Activated T-helper 9 cell treated with anti-CD3 and anti-CD28 coated beads, Interleukin-2, amount 50 U/mL, for 16 hours (primary cell): ENCODE measurements at places on chromosomes 16 and 17.

- DNase-seq, result no peak
Observed at GRCh38 chr17:58680038-58680369, 11.8 kb downstream of the TEX14 start.

DNA sequence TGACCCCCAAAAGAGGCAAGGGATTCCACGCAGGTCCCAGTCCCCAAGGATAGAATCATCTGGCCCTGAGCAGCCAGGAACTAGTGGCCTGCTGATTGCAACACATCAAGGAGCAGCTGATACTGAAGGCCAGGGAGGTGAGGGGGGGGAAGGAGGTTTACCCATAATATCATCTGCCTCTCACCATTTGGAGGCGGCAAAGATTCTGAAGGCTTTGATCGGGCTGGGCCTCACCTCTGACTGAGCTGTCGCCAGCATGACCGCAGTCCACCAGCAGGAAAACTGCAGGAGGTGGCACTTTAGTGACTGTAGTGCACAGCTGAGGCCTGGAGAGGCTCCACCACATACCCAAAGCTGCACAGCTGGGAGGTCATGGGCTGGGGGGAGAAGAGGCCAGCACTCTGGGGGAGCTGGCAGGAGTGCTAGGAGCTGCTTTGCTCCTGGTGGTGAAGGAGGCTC, 20.5 kb upstream of the ITGA3 start:
- DNase-seq, result no peak

DNA sequence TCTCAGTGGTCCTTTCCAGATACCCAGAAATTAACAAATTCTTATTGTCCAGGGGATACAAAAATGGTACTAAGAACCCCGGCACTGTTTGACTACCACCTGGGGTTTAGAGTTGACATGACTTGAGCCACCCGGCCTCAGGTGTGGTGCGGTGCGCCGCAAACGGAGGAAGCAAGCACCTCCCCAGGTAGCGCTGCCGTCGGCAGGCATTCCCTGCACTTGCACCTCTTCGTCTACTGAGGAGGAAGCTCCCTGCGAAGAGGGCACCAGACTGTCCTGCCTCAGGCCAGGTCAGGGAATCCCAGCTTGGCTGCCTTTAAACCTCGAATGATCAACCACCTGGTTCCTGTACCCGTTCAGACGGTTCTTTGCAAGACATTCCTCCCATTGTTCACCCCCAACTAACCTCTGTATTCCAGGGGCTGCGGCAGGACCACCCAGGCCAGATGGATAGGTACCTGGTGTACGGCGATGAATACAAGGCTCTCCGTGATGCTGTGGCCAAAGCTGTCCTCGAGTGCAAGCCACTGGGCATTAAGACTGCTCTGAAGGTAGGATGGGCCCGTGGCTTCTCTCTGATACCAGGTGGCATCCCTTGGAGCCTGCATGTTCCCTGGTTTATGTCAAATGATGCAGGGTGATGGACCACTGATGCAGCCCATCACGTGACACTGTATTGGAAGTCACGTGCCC, 40.8 kb upstream of the ENDOV start:
- DNase-seq, result no peak

GRCh38 chr17:55654022-55654421, 68.6 kb downstream of the TMEM100 start:
- DNase-seq, result no peak

GRCh38 chr17:16916557-16916920, 55.4 kb downstream of the TNFRSF13B start:
- DNase-seq, result no peak

DNA sequence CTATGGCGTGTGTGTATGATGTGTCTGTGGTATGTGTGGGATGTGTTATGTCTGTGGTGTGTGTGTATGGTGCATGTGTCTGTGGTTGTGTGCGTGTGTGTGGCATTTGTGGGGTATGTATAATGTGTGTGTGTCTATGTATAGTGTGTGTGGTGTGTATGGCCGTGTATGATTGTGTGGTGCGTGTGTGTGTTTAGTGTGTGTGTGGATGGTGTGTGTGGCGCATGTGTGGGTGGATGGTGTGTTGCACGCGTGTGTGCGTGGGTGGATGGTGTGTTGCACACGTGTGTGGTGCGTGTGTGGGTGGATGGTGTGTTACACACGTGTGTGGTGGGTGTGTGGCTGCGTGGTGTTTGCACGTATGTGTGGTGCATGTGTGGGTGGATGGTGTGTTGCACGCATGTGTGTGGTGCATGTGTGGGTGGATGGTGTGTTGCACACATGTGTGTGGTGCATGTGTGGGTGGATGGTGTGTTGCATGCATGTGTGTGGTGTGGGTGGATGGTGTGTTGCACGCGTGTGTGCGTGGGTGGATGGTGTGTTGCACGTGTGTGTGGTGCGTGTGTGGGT, 5.6 kb upstream of the SLC38A10 start:
- no peak for DNase-seq

DNA sequence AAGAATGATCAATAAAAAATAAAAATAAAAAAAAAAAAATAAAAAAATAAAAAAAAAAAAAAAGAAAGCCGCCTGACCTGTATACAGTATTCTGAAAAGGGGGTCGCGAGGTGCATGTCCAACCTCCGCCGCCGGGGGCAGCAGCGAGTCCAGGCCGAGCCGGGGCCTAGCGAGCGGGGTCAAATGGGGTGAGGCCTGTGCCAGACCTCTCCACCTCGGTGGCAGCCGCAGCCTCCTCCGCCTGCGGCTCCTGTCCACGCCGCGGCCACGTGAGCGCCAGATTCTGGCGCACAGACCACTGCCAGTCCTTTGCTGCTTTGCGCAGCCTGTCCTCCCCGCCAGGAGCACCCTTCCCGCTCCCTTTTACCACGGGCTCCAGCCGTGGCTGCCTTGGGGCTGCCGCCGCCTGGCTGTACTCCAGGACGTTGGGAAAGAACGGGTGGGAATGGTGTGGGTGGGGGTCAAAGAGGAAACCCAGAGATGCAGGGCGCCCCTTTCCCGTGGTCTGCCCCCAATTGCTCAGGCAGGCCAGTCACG, 2.4 kb upstream of the BCKDK start:
- DNase-seq, result peak; percentile 66

- no peak for DNase-seq
Observed at GRCh38 chr17:59829217-59830006, 63.3 kb downstream of the TUBD1 start.

DNA sequence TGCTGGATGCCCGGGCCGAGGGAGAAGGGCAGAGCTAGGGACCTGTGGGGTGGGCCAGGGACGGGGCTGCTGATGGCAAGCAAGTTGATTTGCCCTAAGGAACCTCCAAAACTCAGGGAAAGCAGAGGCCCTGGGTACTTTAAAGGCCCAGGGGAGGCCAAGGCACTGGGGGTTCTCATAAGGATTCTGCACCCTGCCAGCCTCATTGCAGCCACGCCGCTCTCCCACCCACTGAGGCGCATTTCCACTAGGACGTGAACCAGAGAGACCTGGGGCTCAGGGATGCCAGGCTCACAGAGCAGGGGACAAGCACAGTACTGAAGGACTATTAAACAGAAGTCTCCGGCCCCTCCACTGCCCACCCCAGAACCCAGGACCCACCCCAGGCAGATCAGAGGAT, 39.4 kb upstream of the RBFOX3 start:
- no peak for DNase-seq

DNA sequence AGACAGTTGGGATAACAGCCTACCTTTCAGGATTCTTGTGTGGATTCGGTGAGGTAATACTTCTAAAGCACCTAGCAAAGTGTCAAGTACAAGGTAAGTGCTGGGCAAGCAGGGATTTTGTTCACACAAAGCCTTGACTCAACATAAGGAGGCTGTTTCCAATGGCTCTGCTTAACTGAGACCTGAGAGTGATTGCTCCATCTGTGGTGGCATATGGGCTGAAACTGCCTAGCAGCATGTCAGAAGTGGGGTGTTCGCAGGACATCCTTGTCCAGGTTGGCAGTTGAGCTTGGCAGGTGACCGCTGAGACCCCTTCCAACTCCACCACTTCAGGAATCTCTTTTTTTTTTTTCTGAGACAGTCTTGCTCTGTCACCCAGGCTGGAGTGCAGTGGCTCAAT, 19.8 kb downstream of the IL4R start:
- DNase-seq, result no peak

- DNase-seq, result no peak
Observed at GRCh38 chr17:60559659-60559994, 33.6 kb upstream of the APPBP2 start.

GRCh38 chr17:82267575-82268379, 5.7 kb downstream of the CSNK1D start:
- DNase-seq, result no peak

DNA sequence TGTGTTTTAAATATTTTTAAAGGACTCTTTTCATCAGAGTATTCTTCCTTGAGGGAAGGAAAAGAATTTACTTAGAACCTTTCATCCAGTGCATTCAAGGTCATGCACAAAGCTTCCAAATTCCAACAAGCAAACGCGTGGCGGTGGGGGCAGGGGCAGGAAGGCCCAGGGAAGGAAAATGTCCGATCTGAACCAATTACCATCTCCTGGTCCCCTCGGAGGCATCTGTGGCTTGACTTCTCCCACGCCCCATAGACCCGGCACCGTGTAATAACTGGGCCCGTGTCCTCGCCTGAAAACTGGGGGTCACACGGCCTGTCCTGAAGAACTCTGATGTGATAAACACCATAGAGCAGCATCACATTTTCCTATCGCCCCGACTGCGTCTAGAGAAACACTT, 18.3 kb downstream of the MEAK7 start:
- no peak for DNase-seq

GRCh38 chr17:72305472-72305871, 184.7 kb downstream of the SOX9 start:
- no peak for DNase-seq

DNA sequence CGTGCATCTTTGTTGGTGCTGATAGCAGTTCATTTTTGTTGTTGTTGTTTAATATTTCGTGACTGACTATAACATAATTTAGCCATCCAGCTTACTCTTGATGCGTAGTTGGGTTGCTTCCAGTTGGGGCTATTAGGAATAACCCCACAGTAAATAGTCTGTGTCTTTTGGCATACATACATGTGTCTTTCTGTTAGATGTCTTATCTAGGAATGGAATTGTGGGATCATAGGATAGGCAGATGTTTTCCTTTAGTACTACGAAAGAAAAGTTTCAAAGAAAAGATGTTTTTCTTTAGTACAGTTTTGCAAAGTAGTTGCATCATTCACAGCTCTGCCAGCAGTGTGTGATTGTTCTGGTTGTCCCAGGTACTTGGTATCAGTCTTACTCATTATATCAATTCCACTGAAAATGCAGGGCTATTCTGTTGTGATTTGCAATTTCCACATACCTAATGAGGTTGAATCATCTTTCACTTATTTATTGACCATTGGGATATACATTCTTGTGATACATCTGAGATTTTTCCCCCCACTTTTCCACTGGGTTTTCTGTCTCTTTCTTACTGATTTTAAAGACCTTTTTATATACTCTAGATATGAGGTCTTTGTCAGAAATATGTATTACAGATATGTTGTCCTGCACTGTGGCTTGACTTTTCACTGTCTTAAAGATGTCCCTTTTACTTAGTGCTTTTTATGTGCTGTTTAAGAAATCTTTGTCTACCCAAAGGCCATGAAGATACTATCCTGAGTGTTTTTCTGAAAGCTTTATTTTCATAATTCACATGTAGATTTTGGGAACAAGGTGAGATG, 173.3 kb downstream of the MRTFB start:
- no peak for DNase-seq

DNA sequence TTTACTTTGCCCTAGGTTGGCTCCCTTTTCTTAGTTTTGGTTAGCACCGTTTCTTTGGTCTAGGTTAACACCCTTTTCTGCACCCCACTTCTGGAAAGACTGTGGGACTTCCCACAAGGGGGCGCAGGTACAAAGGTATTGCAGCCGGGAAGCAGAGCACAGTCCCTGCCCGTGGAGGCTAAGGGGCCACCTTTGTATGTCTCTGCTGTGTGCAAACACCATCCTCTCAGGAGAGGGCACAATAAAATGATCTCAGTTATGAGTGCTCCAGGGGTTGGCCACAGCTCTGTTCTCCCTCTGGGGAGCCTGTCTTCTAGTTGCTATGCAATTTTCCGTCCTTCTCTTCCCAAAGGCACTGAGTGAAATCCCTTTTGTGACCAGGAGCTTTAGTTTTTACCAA, 28.4 kb upstream of the TMC5 start:
- DNase-seq, result no peak

DNA sequence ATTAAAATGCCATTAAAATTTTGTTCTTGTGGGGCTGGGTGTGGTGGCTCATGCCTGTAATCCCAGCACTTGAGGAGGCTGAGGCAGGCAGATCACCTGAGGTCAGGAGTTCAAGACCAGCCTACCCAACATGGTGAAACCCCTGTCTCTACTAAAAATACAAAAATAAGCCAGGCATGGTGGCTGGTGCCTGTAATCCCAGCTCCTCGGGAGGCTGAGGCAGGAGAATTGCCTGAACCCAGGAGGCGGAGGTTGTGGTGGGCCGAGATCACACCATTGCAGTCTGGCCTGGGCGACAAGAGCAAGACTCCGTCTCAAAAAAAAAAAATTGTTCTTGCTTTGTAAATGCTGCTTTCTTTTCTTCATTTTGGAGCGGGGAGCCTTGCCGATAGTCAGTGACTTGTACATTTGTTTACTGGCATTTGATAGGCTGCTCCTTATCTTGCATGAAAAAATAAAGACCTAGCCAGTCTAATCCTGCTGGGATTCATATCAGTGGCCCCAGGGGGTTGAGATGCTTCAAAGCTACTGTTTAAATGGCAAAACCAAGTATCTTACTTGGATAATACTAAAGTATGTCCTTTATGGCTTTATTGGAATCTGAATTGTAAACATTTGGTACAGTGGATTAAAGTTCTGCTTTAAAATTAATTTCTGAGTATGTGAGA, 3.3 kb upstream of the CLTC start:
- DNase-seq, result no peak

- peak; percentile 27 for DNase-seq
Observed at GRCh38 chr16:15427648-15428239, 6.6 kb upstream of the BMERB1 start.

GRCh38 chr17:40095944-40096791, 4.2 kb downstream of the NR1D1 start:
- DNase-seq, result peak; percentile 66

DNA sequence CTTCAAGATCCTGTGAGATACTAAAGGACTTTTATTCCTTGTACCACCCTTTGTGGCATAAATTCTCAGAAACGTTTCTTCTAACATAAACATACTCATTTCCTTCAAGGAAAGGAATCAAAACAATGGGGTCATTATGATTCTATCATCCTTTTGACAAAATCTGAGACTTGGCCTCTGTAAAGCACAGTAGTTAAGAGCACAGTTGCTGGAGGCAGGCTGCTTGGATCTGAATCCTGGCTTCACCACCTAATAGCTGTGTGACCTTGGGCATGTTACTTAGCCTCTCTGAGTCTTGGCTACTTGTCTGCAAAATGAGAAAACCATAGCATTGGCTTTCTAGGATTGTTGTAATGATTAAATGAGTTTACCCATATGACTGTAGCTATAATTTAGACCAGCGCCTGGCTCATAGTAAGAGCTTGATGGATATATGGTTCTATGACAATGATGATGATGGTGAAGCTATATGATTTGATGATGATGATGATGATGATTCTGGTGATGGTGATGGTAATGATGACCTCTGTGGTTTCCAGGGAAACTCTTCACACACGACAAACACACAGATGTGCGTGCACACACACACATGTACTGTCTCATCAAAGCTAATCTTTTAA, 6.1 kb upstream of the KRT31 start:
- DNase-seq, result no peak
